Stomach (tissue), 19 donors: ENCODE measurements at places on chromosomes 5 and 9. TPM values are rescaled to one million over a fixed set of nuclear protein-coding genes. Genes with fewer than 3 reads are reported as not detected.

DNA sequence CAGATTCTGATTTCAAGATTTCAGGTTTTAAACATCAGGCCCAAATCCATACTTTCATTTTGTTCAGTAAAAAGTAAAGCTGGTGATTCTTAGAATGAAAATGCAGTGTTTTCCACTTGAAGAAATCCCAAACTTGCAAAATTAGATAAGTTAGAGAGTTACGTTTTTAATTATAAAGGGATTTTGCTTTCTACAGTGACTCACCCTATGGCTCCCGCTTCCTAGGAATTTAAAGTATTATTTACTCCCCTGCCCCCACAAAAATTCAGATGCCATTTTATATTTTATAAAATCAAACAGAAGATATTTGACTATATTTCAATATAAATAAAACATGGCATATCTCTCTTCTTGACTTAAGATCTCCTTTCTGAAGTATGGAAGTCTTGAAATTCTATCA, 402.9 kb downstream of the ZSWIM6 start:
- no peak for DNase-seq

- DNase-seq, result no peak
Observed at GRCh38 chr5:127418974-127419682, 98.3 kb upstream of the PRRC1 start.

GRCh38 chr5:78771260-78772205, 123.0 kb upstream of the LHFPL2 start:
- DNase-seq, result peak; percentile 78

DNA sequence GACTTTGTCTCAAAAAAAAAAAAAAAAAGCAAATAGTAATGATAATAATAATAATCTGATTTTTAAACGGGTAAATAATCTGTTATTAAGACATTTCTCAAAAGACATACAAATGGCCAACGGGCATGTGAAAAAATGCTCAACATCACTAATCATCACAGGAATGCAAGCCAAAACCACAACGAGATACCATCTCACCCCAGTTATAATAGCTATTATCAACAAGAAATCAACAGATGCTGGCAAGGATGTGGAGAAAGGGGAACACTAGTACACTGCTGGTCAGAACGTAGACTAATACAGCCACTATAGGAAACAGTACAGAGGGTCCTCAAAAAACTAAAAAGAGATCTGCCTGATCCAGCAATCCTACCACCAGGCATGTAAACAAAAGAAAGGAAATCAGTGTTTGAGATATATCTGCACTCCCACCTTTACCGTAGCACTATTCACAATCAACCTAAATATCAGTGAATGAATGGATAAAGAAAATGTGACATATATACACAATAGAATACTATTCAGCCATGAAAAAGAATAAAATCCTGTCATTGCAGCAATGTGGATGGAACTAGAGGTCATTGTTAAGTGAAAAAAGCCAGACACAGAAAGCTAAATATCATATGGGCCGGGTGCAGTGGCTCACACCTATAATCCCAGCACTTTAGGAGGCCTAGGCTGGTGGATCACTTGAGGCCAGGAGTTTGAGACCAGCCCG, 24.9 kb downstream of the VAV2 start:
- DNase-seq, result no peak

- peak; percentile 38 for DNase-seq
Observed at GRCh38 chr9:3699883-3700282, 174.1 kb upstream of the RFX3 start.

GRCh38 chr9:90839183-90839728, 37.6 kb downstream of the SYK start:
- no peak for DNase-seq

DNA sequence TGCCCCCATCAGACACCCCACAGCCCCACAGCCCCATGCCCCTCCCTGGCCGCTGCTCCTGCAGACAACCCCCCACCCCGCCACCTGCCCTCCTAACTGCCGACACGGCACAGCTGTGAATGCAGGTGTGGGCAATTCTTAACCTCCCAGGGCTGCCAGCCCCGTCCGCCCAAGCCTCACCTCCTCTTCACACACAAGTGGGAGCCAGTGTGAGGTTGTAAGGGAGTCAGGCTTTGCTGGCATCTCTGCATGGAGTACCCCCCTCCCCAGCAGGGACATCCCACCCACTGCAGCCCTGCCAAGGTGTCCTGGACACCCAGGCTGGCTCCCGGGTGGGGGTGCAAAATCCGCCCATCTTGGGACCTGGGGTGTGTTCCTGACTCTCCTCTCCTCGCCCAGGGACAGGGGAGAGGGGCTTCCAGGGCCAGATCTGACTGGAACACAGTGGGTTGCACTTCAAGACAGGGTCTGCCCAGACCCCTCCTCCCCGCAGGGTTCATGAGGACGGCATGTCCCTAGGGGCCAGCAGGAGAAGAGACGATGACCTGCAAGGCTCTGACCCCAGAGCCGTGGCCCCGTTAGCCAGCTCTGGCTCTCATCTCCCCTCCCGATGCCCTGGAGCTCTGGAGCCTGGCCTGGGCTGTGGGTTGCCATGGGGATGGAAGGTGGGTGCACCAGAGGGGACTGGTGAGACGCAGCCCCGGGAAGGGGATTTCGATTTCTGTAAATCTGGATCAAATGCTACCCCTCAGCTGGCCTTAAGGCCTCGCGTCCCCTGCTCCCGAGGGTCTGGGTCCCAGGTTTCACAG, 34.4 kb downstream of the SARDH start:
- peak; percentile 40 for DNase-seq

DNA sequence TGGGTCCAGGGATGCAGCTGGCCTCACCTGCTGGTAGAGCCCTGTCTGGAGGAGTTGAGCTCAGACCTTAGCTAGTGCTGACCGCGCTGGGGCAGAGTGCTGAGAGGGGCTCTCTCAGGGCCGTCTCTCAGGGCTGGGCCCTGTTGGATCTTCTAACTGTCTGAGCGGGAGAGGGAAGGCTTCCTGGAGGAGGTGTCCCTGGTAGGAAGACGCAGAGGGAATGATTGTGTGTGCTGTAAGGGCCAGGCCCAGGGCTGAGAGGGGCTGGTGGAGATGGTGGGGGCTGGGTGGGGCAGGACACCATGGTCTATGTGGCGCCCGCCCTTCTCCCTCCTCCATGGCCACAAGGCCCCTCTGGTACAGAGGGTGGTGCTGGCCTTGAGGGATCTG, 55.0 kb downstream of the RXRA start:
- no peak for DNase-seq

GRCh38 chr9:127783111-127784008, 2.5 kb upstream of the CDK9 start:
- DNase-seq, result peak; percentile 67

- no peak for DNase-seq
Observed at GRCh38 chr9:6199596-6199995, 16.0 kb upstream of the IL33 start.

DNA sequence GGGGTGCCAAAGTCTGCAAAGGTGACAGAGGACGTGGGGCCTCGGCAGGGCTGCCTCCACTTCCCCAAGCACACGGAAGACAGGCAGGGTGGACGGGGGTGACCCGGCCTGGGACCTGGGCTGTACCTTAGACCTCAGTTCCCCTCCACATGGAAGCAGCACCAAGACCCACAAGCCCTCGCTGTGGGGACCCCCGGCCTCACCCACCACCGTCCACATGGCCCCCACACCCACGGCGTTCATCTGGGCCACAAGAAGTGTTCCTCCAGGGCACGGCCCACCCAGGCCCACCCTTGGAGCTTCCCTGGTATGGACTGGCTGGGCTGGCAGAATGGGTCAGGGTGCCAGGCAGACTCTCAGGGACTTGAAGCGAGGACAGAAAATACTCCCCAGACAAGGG, 45.8 kb upstream of the NKD2 start:
- DNase-seq, result no peak

DNA sequence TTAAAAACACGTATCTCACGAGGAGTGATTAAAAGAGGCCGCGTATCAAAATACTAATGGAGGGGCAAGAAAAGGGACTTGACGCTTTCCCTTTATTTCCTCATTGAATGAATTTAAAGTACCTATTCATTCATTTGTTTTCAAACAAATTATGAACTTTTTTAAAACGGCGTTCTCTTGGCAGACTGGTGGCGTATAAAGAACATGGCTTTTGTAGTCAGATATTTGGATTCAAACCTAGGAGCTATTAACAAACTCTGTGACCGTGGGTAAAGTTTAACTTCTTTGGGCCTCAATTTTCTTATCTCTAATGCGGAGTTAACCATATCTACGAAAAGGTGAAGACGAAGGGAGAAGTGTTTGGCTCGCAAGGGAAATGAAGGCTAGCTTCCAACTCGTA, 876 bp downstream of the CAAP1 start:
- peak; percentile 26 for DNase-seq

DNA sequence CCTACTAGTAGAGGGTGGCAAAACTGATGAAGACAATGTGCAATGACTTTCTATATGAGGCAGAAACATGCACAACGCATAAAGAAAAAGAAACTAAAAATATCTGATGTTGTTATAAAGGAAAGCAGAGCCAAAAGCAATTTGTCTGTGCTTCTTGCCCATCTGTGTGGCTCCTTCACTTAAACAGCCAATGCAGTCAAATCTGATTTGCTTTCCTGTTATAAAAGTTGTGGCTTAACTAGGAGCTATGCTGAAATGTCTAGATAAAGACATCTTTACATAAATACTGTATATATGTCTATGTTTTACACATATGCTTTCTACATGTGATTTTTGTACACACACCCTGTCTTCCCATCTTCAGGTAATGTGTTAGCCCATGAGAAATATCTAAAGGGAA, 508.2 kb downstream of the CETN3 start:
- DNase-seq, result no peak

DNA sequence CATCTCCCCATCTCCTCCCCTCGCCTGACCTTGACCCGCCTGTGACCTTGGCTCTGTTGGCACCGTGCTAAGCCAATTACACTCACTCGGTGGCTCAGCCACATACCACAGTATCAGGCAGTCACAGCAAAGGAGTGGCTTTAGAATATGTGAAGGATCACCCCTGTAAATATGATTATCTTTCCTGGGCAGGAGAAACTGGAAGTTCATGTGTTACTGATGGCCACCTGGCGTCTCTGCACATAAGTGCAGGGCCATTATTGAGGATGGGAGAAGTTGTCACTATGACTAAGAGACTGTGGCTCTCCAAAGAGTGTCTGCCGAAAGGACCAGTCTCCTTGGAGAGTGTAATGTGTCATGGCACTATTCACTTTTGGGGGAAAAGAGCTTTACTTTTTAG, 116.9 kb upstream of the S1PR3 start:
- DNase-seq, result peak; percentile 21

DNA sequence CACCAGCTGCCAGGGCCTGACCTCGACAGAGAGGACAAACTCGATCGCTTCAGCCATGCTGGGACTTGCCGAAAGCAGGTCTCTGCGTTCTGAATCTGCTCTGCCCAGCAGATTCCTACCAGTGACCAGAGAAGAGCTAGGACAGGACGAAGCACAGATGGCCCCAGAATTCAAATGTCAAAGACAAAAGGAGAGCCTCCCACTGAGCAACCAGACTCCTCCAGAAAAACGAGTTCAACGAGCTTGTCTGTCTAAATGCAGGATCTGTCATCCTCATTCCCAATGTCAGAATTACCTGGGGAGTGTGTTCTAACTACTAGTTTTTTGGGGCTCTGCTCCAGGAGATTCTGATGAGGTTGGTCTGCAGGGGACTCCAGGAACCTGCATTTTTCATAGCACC, 13.4 kb downstream of the AK8 start:
- no peak for DNase-seq

GRCh38 chr9:123081824-123082223, 48.4 kb downstream of the GPR21 start:
- no peak for DNase-seq

- no peak for DNase-seq
Observed at GRCh38 chr9:87109851-87110250, 162.5 kb upstream of the GAS1 start.

DNA sequence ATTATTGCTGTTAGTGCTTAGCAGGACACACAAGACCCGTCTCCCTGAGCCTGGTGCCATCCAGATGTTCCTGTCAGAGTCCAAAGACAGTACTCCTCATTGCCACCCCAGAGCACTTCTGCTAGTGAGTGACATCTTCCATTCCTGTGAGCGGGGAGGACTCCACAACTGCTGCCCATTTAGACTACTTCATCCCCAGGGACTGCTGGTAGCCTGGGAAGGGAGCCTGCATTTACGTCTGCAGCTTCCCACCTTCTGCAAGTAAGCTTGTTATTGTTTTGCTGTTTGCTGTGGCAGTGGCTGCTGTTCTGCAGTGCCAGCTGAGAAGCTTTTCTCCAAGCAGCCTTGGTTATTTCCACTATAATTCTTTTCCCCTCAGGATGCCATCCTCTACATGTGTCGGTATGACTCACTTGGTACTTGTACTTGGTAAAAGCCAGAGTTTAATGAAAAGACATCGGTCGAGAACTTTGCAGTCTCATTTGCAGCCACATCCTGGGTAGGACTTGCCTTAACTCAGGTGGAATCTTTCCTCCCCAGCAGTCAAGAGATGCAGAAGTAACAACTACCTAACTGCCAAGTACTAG, 10.6 kb upstream of the MAP1B start:
- peak; percentile 3 for DNase-seq

- DNase-seq, result no peak
Observed at GRCh38 chr5:102998224-102998623, 121.7 kb downstream of the GIN1 start.

GRCh38 chr5:138489683-138490061, 24.4 kb downstream of the EGR1 start:
- peak; percentile 40 for DNase-seq

- DNase-seq, result no peak
Observed at GRCh38 chr5:128350705-128351104, 187.3 kb downstream of the FBN2 start.

GRCh38 chr5:3191585-3191984, 404.0 kb upstream of the IRX1 start:
- no peak for DNase-seq

DNA sequence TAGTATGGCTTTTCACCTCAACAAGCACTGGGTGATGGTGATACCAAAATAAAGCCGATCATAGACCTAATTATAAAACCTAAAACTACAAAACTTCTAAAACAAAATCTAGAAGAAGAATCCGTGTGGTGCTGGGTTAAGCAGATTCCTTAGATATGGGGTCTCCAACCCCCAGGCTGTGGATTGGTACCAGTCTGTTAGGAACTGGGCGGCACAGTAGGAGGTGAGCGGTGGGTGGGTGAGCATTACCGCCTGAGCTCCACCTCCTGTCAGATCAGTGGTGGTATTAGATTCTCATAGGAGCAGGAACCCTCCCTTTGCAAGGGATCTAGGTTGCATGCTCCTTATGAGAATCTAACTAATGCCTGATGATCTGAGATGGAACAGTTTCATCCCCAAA, 33.2 kb downstream of the MRPS27 start:
- no peak for DNase-seq

- no peak for DNase-seq
Observed at GRCh38 chr9:104780796-104781395, 17.0 kb downstream of the NIPSNAP3B start.

GRCh38 chr5:38483805-38484398, 72.5 kb downstream of the LIFR start:
- no peak for DNase-seq

The IFNA13 gene
- total RNA-seq, result not detected

The IRX2 gene
- not detected for total RNA-seq

The RLN1 gene
- not detected for total RNA-seq

The F2RL2 gene
- total RNA-seq, result 4.4 TPM

The CCL21 gene
- 51.3 TPM for total RNA-seq

The GFPT2 gene
- total RNA-seq, result 19.8 TPM

The LCN9 gene
- total RNA-seq, result not detected

The CCDC69 gene
- 5.5 TPM for total RNA-seq

The ROPN1L gene
- not detected for total RNA-seq

The WDR38 gene
- total RNA-seq, result not detected

The CAMK4 gene
- 0.45 TPM for total RNA-seq

The CMYA5 gene
- 1.4 TPM for total RNA-seq

The ROR2 gene
- 6.4 TPM for total RNA-seq

The PCDHB10 gene
- total RNA-seq, result 0.58 TPM

The CARTPT gene
- total RNA-seq, result 5.8 TPM

The POU5F2 gene
- 4.0 TPM for total RNA-seq

The ADGRD2 gene
- not detected for total RNA-seq
